Activated CD4-positive, alpha-beta T cell treated with anti-CD3 and anti-CD28 coated beads, Interleukin-2, amount 50 U/mL, for 1 hour (primary cell): ENCODE measurements at places on chromosomes 7 and 10.
A peak's percentile ranks its signal among the peaks of the same experiment; 100 is the strongest.

DNA sequence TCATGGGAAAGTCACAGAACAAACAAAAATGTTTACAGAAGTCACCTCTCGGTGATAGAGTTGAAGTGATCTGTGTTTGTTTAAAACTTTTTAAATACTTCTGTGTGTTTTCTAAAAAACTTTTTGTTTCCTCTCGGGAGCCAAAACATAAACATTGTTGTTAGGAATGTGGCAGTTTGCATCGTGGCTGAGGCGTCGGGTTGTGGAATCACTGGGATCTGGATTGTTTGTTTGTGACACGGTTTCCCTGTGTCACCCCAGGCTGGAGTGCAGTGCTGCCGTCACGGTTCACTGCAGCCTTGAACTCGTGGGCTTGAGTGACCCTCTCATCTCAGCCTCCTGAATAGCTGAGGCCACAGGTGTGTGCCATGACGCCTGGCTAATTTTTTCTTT lies 29.0 kb upstream of the SUN1 start:
- no peak for DNase-seq

DNA sequence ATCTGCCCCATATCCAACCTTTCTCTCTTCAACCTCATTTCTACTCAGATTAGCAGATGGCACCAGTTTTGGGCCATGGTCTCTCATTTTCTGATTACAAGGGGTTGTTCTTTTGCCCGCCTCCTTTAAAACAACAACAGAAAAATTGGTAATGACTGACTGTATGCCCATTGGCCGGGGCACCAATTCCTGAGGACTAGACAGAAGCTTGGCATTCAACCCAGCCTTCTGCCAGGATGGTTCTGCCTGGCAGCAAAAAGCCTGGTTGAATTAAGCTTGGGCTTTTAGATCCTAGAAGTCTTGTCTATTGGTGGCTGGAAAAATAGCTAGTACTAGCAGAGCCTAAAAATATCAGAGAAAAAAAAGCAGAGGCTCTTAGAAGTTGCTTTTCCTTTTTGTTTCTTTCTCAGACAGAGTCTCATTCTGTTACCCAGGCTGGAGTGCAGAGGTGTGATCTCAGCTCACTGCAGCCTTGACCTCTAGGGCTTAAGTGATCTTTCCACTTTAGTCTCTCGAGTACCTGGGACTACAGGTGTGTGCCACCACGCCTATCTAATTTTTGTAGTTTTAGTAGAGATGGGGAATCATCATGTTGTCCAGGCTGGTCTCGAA lies 402.6 kb downstream of the AUTS2 start:
- no peak for DNase-seq

DNA sequence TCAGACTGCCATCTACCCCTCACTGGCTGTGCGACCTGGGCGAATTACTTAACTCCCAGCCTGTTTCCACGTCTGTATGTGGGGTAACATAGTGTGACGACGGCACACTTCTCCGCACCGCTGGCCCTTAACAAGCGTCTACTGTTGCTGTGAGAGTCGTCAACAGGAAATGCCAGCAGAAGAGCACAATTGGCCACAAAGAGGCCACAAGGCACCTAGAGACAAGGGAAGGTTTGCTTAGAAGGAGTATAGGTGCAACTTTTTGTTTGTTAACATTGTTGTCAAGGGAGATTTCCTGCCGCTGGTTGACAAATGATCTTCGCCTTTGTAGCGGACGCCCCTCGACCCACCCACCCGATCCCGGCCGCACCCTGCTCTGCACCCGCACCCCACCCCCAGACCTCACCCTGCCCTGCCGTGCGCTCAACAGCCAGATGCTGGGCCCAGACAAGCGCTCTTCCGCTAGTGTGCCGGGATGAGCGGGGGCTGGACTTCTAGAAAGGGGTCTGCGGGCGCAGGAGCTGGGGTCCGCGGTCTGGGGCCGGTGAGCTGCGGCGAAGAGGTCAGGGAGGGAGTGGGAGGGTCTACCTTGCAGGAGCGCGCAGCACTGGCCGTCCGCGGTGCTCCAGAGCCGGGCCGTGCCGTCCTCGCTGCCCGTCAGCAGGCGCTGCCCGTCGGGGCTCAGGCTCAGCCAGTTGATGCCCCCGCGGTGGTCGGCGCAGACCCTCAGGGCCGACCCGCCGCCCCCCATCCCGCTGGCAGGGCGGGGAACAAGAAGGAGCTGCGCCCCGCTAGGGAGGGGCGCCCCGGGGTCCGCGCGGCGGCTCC lies 785 bp downstream of the WDR86 start:
- DNase-seq, result peak; percentile 74

- peak; percentile 36 for DNase-seq
Observed at GRCh38 chr10:103053659-103054581, 135.8 kb downstream of the CNNM2 start.

DNA sequence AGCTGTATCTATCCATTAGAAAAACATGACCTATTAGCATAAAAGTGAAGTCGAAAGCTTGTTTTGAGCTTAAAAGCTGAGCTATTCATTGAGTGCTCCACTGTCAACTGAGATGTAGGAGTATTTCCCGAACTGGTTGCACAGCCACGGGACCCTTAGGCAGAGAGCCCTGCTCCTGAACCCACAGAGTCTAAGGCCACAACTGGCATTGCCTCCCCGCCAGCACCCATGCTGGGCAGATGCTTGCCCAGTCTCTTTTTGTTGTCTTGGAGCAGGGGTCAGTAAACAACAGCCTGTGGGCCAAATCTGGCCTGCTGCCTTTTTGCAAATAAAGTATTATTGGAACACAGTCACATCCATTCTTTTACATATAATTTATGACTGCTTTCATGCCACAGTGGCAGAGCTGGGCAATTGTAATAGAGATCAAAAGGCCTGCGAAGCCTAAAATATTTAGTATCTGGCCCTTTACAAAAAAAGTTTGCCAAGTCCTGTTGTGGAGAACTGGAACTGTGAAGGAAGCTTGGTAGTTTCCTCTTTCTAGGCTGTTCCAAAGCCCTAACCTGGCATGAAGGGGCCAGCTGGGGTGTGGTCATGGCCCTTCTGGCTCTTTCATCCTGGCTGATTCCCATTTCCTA lies 58.4 kb upstream of the WAPL start:
- no peak for DNase-seq

DNA sequence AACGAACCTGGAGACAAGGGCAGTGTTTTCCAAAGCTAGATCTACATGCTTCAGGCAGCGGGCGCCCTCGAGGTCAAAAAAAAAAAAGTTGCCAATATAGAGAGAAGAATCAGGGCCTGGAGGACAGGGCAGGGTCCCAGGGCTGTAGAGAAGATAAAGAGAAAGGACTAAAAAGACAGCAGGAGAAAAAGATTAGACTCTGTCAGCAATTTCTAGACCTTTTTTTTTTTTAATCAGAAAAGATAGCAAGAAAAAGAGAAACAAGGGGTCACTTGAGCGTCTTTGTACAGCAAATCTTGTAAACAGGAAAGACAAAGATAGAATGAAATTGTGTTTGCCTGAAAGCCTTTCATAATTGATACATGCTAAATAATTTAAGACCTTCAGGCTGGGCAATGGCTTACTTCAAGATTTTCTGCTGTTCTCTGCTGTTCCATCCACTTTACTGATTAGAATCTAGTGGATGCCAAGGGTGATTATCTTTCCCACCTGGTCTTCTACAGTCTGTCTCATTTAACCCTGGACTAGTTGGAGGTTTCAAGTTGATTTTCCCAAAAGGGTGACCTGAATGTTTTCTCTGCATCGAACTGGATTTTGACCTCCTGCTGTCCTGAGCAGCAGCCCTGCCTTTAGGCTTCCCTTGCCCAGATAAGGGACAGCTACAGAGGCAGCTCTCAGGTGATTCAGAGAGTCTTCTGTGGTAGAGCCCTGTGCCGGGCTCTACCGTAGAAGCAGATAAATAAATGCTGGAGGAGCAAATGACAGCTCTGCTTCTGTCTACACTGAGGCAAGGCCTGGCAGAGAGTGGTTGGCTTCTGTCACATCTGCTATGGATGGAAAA lies 5.1 kb downstream of the LMOD2 start:
- DNase-seq, result no peak

- DNase-seq, result no peak
Observed at GRCh38 chr7:94028768-94029167, 24.6 kb upstream of the BET1 start.

- no peak for DNase-seq
Observed at GRCh38 chr7:109782806-109783205, 1213.1 kb downstream of the DNAJB9 start.

DNA sequence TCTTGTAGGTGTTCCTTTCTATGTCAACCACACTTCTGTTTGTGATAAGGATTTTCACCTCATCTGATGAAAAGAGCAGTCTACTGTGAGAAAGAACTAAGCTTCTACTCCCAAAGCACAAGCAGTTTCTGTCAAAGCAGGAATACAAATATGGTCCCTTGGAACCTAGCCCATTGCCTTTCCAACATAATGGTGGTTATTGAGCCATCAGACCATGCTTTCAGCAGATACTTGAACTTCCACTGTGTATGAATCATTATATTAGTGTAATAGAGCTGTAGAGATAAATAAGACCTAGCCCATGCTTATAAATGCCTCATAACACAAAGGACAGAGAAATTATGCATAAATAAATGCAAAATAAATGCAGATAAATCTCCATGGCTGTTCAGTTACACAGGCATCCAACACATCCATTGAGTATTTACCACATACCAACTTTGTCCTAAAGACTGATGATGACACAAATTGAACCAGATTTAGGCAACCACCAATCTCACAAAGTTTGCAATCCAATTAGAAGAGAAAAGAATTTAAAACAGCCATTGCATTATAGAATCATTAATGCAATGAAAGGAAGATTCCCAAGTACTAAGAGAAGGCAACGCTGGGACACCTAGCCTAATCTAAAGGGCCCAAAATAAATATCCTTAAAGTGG lies 729.4 kb upstream of the C7orf33 start:
- DNase-seq, result no peak

- no peak for DNase-seq
Observed at GRCh38 chr10:70920519-70920918, 32.2 kb upstream of the PCBD1 start.

- DNase-seq, result no peak
Observed at GRCh38 chr10:17805921-17806577, 3.1 kb upstream of the MRC1 start.

- no peak for DNase-seq
Observed at GRCh38 chr7:36155811-36156361, 2.8 kb downstream of the EEPD1 start.

DNA sequence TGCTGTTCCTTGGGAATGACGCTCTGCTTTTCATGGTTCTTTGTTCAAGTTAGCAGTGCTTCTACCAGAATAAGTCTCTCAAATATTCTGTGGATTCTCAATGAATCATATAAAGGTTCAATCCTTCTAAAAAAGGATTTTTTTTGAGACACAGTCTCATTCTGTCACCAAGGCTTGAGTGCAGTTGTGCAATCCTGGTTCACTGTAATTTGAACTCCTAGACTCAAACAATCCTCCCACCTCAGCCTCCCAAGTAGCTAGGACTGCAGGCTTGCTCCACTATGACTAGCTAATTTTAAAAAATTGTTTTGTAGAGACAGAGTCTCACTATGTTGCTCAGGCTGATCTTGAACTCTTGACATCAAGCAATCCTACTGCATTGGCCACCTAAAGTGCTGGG lies 64.9 kb upstream of the RELN start:
- DNase-seq, result no peak

- DNase-seq, result no peak
Observed at GRCh38 chr7:12052211-12052610, 158.9 kb upstream of the TMEM106B start.

DNA sequence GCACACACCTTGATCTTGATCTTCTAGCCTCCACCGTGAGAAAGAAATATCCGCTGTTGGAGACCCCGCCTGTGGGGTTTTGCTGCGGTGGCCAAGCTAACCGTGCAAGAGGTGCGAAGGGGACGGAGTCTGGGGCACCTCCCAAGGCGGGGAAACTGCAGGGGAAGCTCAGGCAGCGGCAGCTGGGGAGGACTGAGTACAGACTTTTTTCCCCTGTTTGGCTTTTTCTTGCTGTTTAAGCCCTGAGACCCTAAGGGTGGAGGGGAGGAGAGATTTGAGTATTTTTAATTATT lies 108.0 kb downstream of the DNAJB6 start:
- no peak for DNase-seq

- no peak for DNase-seq
Observed at GRCh38 chr10:5355594-5356301, 9.0 kb upstream of the UCN3 start.

- DNase-seq, result peak; percentile 32
Observed at GRCh38 chr7:39950473-39951225, 593 bp downstream of the CDK13 start.

DNA sequence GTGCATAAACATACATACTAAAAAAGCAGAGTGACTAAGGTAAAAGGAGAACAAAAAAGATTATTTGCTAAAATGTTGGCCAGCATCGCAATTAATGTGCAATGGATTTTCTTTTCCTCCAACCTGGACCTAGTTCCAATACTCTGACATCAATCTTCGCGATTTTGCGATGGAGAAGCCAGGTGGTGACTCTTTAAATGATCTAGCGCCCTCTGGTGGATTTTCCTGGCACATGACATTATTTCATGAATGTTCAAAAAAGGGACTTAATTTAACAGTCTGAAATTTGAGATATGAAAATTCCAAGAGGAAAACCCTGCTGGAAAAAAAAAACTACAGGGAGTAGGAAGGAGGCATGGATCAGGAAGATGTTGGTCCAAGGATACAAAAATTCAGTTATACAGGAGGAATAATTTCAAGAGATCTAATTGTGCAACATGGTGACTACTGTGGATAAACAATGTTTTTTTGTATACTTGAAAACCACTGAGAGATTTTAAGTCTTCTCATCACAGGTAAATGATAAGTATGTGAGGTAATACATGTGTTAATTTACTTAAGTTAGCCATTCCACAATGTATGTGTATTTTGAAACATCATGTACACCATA lies 4.3 kb upstream of the KCNMA1 start:
- peak; percentile 32 for DNase-seq

DNA sequence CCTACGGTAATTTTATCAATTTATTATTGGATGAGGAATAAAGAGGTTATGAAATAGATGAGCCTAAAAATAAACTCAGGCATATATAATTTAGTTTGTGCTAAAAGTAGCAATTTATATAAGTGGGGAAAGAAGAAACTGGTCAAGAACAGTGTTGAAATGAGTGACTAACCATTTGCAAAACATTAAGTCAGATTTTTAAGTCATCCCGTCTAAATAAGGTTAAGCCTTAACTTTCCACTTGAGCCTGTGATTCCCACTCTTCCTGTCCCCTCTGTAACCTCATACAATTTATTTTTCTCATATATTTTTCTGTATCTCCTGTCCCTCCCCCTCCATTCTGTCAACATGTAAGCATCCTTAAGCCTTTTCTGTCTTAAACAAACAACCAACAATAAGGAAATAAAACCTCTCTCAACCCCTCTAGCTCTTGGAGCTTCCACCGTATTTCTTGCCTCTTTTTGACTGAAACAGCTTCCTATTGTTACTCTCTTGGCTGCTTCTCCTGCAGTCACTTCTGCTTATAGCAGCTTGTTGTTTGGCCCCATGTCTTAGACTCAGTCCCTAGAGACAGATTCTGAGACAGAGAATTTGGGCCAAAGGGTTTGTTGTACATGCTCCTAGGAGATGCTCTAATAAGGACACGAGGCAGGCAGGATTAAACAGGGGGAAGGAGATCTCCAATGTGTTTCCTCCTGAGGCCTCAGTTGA lies 109.7 kb downstream of the GNAI1 start:
- DNase-seq, result no peak
